ENCODE measurements at places on chromosomes 11 and 22. TPM values are rescaled to one million over a fixed set of nuclear protein-coding genes. Genes with fewer than 3 reads are reported as not detected.
A peak's percentile ranks its signal among the peaks of the same experiment; 100 is the strongest.

- no peak for DNase-seq
Measured at GRCh38 chr22:49006207-49007012, 821.3 kb downstream of the BRD1 start.

DNA sequence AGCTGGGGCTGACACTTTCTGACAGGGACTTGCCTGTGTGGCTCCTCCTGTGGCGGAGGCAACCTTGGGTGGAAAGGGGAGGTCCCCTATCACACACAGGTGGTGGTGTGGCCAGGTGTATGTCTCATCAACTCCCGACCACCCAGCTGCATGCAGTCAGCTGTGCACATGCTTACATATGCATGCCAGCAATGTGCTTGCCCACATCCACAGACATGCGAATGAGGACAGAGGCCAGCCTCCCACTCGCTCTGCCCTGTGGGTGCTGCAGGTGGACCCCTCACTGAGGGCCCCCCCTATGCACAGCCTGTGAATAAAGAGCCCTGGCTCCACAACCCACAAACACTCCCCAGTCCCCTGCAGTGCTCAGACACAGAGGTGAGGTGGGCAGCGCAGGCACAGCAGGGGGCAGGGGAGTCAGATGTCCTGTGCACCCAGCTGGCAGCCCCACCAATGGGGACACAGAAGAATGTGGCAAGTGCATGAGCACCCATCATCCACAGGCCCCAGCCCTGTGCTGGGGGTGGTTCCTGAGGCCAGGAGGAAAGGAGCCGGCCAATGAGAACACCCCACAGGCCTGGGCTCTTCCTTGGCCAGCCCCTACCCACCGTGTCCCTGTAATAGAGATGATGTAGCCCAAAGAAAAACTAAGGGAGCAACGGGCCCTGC lies 9.5 kb downstream of the GNB1L start:
- DNase-seq: no peak

DNA sequence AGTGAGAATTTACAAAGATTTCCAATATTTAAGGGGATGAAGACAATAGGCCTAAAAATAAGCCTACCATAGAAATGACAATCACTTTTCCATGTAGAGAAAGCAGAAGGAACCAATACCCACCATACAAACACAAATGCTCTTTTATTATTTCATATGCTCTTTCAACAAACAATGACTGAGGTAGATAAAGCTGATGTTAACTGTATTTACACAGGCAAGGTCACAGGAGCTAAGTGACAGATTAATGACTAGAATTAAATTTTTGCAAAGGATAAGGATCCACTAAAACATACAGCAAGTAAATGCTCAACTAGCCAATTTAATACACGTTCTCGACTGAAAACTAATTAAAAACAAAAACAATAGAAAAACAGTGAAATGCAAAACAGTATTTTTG lies 34.2 kb downstream of the PICALM start:
- no peak for DNase-seq

DNA sequence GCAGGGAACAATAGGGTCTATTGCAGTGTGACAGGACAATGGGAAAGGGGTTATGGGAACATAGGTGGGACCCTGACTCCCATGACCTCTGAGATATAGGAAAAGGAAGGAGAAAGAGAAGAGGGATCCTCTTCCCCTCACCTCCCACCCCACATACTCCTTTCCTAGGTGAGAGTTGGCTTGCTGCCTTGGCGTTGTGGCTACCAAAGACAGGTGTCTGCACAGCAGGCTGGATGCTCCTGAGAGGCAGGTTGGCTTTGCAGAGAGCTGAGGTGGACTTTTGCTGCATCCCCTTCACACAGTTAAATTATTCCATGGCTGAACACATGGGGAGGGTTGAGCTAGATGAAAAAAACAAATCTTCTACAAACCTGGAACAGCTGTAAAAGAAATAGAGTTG lies 80.7 kb downstream of the SYT9 start:
- no peak for DNase-seq

GRCh38 chr11:60059521-60060240 lies 3.2 kb downstream of the MS4A3 start:
- no peak for DNase-seq

DNA sequence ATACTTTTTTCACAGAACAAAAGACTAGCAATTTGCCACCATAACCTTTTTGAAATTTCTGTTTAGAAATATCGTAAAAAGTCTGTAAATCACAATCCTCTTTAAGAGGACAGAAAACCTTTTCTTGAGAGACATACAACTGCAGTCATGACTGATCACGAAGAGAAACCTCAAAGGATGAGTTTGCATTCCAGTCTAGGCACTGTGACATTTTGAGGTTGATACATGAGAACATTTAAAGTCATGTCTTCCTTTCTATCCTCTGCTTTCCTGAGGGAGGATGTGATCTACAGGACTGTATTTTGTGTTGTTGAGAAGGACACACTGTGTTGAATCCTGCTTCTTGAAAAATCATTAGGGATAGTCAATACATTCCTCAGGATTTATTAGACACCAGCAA lies 476.7 kb upstream of the CCDC179 start:
- no peak for DNase-seq

DNA sequence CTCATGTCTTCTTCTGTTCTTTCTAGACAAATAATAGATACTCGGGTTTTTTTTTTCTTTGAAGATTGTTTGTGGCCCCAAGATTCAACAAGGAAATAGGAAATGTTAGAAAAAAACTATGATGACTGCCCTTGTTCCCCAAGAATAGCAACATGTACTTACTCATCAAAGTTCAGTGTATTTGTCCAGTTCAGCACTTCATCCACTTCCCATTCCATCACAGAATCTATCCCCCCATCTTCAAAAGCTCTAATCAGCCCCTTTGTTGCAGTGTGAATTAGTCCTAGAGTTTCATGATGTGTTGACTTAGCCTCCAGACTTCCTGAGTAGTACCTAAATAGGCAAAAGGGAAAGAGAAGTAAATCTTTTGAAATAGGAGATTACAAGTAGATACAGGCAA lies 74.3 kb downstream of the C11orf65 start:
- peak; percentile 34 for DNase-seq

GRCh38 chr22:44425694-44426045 lies 72.4 kb downstream of the RTL6 start:
- no peak for DNase-seq

DNA sequence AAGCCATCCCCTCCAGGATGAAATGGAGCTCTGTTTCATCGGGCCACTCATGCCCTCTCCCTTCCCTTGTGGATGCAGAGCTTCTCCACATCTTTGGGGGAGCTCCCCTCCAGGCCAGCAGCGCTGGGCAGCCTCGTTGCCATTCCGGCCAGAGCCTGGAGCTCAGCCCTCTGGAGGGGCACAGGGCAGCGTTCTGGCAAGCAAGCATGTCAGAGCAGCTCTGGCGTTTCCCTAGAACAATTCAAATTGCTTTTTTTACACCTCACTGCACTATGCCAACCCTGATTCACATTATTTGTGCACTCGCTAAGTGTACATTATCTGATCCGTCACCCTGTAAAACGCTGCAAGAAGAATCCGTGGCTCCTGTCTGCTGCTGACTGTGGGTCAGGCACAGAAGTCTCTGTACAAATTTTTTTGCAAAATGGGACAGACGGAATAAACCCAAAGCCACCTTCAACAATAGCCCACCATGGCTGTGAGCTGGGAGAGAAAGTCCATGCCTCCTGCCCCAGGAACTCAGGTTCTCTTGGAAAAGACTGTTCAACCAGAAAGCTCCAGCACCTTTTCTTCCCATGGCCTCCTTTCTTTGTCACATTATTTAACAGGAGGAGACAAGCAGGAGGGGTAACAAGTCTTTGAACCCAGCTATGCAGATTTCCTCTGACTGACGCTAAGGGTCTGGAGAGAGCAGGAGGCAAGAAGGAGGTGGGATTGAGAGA lies 139.5 kb upstream of the CADM1 start:
- DNase-seq: no peak

DNA sequence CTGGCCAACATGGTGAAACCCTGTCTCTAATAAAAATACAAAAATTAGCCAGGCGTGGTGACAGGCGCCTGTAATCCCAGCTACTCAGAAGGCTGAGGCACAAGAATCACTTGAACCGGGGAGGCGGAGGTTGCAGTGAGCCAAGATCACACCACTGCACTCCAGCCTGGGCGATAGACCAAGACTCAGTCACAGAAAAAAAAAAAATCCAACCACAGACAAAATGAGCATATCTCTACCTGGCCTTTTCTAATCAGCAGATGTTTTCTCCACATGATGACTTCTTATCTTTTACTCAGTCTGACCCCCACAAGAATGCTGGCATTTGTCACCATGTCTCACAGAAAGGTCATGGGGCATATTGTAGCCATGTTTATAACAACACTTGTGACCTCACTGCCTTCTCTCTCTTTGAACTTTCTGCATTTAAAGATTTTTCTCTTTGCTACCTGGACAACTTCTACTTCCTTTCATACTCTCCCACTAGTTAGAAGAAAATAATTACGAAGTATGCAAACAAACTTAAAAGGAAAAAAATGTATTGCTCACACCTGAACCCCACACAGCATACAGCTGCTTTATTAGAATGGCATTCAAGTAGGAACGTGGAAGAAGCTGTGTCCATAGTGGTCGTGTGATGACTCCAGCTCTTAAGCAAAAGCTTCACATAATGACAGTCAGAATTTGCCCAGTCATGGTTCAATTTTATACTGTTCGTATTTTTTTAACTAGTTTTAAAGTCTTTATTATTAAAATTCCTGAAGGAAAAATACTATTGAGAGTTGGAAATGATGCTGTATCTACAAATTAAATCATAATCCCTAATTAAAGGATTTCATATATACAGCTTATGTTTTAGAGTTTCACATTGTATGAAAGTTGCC lies 65.4 kb downstream of the ZC3H12C start:
- no peak for DNase-seq

- DNase-seq: no peak
Measured at GRCh38 chr22:47064416-47064815, 302.0 kb downstream of the TBC1D22A start.

DNA sequence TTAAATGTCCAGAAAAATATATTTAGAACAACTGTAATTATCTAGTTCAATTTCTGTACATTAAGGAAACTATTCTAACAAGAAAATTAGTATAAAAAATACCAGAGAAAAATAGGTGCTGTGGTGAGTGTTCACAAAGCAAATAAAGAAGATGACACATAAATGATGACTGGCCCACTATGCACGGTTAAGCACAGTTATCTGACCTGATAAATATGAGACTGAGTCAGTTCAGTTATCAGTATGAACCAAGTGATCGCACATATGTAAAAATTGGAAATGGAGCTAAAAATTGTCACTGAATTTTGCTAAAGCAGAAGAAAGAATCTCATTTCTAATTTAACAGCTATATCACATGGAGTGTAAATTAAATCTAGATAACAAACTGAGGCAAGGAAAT lies 18.8 kb upstream of the MAML2 start:
- no peak for DNase-seq

GRCh38 chr11:43585877-43586608 lies 94.5 kb upstream of the HSD17B12 start:
- DNase-seq: no peak

- peak; percentile 84 for DNase-seq
Measured at GRCh38 chr22:27866135-27867084, 52.6 kb downstream of the PITPNB start.

DNA sequence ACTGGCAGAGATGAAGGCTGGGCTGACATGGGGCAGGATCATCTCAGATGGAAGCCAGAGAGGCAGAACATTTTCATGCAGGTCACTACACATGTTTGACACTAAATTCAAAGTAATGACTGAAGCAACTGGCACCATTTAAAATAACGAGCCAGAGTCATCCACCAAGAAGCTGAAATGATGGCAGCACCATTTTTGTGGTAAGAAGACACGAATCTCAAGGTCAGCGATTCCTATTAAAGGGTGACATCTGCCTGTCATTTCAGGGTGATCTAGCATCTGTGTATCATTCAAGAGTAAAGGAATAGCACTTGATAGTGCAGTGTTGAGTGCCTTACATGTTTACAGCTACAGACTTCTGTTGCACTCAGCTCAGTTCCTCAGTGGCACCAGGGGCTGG lies 113.4 kb upstream of the C11orf87 start:
- DNase-seq: no peak

- no peak for DNase-seq
Measured at GRCh38 chr11:130915603-130916237, 559 bp downstream of the SNX19 start.

GRCh38 chr22:46769191-46769675 lies 6.8 kb downstream of the TBC1D22A start:
- DNase-seq: no peak

GRCh38 chr11:127624306-127624856 lies 623.8 kb upstream of the KIRREL3 start:
- peak; percentile 88 for DNase-seq

DNA sequence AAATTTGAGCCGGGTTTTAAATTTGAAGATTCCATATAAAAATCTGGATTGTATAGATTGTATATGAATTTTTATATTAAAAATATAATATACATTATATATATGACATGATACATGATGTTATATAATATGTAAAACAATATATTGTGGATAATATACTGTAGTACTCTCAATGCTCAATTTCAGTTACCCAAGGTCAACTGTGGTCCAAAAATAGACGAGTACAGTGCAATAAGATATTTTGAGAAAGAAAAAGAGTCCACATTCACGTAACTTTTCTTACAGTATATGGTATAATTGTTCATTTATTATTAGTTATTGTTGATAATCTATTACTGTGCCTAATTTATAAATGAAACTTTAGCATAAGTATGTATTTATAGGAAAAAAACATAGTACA lies 94.2 kb upstream of the YWHAH start:
- DNase-seq: no peak

DNA sequence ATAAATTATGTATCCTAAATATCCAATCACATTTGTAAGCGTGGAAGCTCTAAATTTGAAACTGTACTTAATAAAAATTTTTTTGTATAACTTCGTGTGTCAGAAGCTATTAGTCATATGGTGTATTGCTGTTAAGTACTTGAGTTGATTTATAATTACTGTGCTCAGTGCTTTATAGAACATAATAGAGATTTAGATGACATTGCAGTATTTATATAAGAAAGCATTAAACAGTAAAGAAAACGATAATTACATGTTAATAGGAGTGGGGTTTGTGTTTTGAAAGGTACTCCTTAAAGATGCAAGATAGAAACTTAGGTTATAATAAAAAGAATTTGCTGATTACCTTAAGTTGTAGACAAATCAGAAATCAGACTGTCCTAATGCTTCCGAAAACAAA lies 5.9 kb upstream of the TCP11L1 start:
- no peak for DNase-seq

- DNase-seq: no peak
Measured at GRCh38 chr11:17015627-17016126, 1.5 kb upstream of the PLEKHA7 start.

The SMTNL1 gene
- not detected for total RNA-seq

The PHF21B gene
- 2.2 TPM for total RNA-seq

The C11orf16 gene
- 1.9 TPM for total RNA-seq

The SYNGR1 gene
- total RNA-seq: 3.6 TPM

The PRAME gene
- 0.96 TPM for total RNA-seq

The NDUFA6 gene
- total RNA-seq: 34.2 TPM

The NXF1 gene
- total RNA-seq: 22.6 TPM

The MMP13 gene
- total RNA-seq: not detected

The GTSE1 gene
- 3.4 TPM for total RNA-seq

The PLAAT3 gene
- 7.5 TPM for total RNA-seq
